ENCODE measurements at places on chromosomes 7 and 10.

DNA sequence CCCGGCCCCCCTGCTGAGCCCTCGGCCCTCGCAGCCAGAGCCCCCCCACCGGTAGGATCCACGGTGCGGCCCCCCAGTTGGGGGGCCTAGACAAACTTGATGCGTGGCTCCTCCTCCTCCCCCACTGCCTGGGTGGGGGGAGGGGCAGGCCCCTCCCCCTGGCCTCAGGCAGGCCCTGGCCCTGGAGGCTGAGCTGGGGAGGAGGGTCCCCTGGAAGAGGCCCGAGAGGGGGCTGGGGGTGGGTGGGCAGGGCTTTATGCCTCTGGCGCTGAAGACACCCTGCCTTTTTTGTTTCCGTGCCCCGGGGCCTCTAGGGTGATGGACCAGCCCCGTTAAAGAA, 3.7 kb downstream of the VPS37D start:
- no peak for DNase-seq

DNA sequence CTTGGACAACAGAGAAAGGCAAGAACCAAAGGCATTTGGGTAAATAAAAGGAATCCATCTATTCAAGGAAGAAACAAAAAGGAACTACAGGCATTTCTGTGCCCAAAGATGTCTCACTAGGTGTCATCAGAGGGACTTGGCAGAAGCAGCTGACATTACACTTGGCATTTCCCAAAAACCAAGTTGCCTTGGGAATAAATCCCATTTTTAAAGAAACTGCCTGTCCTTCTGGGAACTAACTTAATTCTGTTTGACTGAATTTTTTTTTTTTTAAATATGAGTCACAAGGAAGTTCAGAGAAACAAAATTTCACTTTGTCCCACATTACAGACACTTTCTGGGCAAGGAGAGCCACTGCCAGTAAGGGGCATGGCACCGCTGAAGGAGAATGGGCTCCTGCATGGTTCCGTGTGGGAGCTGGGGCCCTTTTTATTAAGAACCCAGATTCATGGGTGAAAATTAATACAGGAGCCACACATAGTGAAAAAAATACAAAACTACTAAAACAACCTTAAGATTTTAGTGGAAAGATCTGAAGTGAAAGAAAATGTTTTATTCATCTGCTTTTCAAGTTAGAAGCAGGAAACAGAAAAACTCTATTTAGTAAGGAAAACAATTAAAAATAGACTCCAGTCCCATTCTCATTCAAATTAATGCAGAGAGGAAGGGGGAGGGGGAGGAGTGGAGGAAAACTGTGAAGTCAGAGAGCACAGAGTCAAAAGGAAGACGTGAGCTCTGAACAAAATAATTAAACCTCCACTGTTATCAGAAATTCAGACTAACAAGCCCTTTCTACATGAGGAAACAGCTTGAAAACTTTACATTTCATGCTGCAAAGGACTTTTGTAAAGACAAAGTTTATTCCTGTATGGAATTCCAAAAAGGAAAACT, 118.4 kb upstream of the PDLIM1 start:
- peak; percentile 43 for DNase-seq

DNA sequence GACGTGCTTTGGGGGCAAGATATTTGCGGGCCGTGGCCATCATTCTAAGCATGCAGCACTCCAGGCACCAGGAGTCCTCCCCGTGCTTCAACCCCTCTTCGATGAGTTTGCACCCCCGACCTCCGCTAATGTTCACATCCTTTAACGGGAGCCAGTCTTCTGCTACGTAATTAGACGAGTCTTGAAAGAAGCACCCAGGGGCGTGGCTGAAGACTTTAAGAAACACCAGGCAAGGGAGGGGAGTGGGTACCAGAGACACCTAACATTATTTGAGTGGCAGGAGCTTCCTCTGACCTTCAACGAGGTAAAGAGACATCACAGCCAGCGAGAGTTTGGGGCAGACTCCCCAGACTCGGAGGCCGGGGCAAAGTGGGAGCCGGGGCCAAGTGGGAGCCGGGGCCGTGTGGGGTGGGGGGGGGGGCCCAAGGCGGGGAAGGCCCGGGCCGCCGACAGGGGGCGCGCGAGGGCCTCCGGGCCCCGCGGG, 31.1 kb upstream of the TOMM7 start:
- peak; percentile 58 for DNase-seq

GRCh38 chr10:124226271-124227054, 133.1 kb upstream of the CHST15 start:
- no peak for DNase-seq

GRCh38 chr7:87506246-87507180, 31.0 kb upstream of the ABCB4 start:
- DNase-seq = peak; percentile 55

GRCh38 chr10:59016043-59016442, 160.4 kb upstream of the PHYHIPL start:
- no peak for DNase-seq

DNA sequence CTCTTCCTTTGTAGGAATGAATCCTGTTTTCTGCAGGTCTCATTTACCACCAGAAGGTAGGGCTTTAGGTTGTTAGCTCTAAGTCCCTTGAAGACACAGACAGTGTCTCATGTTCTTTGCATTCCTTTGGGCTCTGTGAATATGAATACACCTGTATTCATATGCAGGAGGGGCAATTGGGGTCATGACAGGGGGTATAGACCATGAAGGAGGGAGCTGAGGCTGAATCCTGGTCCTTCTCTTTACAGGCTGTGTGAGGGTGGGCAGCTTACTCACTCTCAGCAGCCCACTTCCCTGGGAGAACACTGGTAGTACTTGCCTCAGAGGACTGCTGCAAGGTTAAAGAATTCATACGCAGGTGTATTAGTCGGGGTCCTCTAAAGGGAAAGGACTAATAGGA, 267.2 kb upstream of the MGMT start:
- DNase-seq = no peak

DNA sequence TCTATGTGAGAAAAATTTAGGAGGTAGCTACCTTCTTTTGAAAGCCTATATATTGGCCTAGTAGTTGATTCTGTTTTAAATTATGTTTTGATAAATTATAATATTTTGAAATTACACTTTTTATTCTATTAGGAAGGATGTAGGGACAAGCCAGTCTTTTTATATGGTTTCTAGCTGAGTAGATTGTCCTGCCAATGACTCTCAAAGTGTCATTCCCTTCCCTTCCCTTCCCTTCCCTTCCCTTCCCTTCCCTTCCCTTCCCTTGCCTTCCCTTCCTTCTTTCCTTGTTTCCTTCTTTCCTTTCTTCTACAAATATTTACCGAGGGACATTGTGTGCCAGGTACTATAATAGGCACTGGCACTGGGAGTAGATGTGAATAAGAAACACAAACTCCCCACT, 99.7 kb upstream of the HDAC9 start:
- no peak for DNase-seq

DNA sequence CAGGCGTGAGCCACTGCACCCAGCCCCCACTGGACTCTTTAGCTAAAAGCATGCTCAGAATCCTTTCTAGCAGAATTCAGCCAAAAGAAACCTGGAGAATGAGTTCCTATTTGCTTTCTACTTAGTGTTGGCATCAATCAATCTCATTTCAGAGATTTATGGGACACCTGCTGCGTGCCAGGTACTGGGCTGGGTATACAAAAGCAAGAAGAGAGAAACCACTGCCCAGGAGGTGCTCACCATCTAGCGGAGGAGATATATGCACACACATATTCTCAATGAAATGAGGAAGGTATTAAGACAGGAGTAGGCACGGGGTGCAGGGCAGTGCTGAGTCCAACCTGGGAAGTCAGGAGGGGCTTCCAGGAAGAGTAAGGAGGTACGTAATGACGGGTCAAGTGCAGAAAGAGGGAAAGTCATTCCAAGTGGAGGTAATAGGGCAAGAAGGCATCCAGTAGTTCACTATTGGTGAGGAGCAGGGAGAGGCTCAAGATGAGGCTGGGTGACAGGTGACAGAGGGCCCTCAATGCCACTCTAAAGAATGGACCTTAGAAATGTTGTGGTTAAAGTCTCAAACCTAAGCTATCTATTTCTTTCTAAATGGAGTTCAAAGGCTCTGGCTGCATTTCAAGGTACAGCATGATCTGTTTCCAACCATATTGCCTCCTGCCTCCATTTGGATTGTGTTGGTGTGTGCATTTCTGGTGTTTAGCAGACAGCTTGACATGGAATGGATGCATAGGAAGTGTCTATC, 22.1 kb downstream of the ABLIM1 start:
- no peak for DNase-seq

- DNase-seq = no peak
Measured at GRCh38 chr7:30702200-30702599, 19.9 kb upstream of the CRHR2 start.

DNA sequence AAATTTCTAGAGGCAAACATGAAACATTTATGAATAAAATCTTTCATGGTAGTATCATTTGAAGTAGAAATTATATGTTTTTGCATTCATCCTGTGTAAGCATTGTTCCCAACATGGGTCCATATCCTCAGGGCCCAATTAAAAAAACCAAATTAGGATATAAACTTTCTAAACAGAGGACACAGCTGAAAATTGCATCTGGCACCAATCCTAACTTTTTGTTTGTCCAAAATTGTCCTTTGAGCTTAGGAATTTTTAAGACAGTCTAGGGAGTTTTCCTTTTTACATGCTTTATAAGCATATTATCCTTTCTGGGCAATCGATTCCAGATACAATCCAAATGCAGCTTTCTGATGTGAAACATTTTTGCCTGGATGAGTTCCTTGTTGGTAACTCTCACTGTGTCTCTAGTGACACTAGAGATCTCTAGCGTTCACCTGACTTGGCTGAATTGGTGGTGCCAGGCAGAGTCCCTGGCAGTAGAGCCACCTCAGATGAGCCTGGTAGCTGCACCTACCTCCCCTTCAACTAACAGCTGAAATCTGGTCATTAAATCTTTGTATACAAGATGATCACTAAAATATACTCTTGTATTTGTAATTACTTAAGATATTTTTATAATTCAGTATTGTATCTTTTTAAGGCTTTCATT, 137.6 kb upstream of the SAMD8 start:
- peak; percentile 78 for DNase-seq

GRCh38 chr7:89773611-89774010, 380.7 kb upstream of the STEAP1 start:
- DNase-seq = no peak

DNA sequence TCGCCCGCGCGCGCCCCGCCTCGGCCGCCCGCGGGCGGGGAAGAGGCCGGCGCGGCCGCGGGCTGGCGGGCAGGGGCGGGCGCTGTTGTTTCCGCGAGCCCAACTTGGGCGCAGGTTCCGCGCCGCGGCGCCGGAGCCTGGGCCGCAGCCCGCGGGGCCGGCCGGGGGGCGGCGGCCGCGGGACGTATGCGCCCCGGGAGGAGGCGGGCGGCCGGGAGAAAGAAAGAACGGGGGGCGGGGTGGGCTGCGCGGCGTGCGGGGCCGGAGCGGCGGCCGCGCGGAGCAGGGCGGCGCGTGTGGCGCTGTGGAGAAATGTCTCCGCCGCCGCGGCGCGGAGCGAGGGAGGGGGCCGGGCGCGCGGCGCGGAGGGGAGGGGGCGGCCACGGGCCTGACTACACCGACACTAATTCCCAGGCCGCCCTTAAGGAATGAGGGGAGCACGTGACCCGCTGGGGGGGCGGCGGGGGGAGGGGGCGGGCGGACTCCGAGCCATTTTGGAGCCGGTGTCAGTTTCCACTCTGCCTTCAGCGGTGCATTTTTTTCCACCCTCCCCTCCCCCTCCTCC, at the start of gene BMI1:
BMI1 (plus strand) TSS at position 509 of the 565 bp plus-strand sequence. CDS start 5,351 bp downstream, outside the sequence.
- DNase-seq = peak; percentile 94

All from muscle of leg (tissue), 16 donors.